ENCODE measurements at places on chromosomes 3 and 15.

- no peak for DNase-seq
These were observed 17.8 kb downstream of the ZBTB38 start for GRCh38 chr3:141386126-141386488.

DNA sequence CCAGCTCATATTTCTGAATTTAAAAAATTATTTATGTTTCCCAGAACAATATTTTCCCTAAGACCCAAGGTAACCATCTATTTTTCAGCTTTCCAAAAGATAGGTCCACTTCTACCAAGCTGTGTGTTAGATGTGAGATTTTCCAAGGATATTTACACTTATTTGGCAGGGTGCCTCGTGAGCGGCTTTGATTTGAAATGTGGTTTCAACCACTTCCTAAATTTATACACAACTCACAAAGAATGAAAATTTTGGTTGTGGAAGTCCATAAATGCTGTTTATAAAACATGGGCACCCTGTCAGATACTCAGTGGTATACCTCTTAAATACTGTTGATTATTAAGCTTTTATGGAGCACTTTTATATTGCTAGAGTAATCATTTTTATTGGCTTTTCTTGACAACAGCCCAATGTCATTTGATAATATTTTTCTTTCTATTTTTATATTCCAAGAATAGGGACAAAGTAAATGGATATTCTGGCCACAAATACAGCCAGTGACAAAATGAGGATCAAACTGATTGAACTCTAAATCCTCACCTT, 57.6 kb downstream of the GAP43 start:
- no peak for DNase-seq

GRCh38 chr15:49877873-49878521, 241.0 kb downstream of the ATP8B4 start:
- DNase-seq = no peak

- no peak for DNase-seq
These were observed 17.2 kb downstream of the TEX264 start for GRCh38 chr3:51688206-51688600.

DNA sequence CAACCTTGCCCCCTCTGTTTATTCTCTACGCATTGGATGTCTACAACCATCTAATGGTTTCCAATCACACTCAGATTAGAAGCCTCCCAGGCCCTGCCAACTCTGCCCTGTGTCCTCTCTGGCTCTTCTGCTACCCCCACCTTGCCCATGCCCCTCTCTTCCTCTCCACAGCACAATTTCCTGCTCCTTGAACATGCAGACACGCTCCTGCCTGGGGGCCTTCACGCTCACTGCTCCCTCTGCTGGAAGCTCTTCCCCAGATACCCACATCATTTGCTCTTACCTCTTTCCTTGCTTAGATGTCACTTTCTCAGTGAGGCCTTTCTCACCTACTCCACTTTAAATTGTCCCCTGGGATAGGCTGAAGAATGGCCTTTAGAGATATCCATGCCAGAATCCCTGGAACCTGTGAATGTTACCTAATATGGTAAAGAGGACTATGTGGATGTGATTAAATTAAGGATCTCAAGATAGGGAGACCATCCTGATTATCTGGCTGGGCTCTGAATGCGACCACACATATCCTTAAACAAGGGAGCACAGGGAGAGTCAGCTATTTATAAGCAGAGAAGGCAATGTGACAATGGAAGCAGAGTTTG, 9.9 kb downstream of the KY start:
- peak; percentile 10 for DNase-seq

DNA sequence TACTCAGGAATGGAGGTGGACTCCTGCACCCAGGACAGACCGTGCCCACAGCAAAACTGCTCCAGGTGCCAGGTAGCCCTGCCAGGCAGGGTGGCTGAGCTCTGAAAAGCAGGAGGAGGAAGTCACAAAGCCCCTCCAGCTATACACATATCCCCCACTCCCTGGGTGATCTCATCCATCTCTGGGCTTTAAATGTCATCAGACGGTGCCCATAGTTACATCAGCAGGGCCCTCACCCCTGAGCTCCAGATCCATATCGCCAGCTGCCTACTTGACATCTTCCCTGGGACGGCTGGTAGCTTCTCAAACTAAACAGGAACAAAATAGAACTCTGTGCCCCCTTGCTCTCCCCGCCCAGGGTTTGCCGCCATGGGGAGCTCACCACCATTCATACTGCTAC, 87.7 kb downstream of the MEGF11 start:
- no peak for DNase-seq

DNA sequence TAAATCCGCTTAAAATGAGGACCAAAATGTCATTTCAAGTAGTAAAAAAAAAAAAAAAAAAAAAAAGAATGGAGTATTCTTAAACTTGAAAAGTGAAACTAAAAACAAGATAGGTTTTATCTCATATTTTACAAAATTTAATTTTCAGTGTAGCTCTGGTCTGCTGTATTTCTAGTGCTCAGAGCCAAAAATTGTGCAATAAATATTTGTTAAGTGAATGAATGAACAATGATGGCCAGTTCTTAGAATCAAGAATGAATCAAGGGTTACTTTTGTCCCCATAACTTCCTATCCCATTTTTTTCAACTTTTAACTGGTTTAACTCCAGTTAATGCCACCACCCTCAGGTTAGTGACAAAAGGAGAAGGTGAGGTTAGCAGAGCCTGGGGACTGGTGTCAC, 214.4 kb downstream of the ABHD5 start:
- DNase-seq = no peak

DNA sequence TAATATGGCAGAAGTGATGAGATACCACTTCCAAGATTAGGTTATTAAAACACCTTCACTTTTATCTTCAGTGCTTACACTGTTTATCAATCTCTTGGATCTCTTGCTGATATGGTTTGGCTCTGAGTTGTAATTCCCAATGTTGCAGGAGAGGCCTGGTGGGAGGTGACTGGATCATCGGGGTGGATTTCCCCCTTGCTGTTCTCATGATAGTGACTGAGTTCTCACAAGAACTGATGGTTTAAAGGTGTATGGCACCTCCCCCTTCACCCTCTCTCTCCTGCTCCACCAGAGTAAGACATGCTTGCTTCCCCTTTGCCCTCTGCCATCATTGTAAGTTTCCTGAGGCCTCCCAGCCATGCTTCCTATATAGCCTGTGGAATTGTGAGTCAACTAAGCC, 11.8 kb downstream of the GOLIM4 start:
- DNase-seq = no peak

- DNase-seq = no peak
These were observed 362.8 kb downstream of the PTPRG start for GRCh38 chr3:61924090-61924735.

DNA sequence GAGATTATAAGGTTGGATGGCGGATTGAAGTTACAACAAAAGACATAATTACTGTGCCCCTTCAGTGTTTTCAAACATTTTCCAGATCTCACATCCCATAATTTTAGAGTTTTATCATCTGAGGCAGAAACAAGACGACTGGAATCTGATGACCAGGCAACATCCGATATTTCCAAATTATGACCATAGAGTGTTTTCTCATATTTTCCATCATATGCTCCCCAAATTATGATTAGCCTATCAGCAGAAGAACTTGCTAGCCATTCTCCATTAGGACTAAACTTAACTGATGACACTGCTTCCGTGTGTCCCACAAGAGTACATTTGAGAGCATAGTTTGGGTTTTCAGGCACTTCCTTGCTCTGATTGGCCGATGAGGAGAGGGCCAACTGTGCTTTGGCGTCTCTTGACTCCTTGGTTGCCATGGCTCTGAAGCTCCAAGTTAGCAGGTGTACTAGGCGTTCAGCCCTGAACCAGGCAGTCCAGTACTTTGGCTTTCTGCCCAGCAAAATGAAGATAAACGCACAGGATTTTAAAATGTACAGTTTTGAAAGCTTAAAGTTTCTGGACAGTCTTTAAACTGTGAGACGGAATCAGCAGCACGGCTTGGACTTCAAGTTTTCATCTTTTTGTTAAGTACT, 638 bp downstream of the WDR5B start:
- DNase-seq = no peak

Measured in KG1 (cell line).